ENCODE measurements at places on chromosomes 5 and 9.
A peak's percentile ranks its signal among the peaks of the same experiment; 100 is the strongest.

GRCh38 chr5:55042886-55043285 lies 18.8 kb downstream of the GZMK start:
- no peaks in the 10 kb centered on the region for H3K36me3 ChIP-seq
- H3K27ac ChIP-seq = no peak overlapping the region
- no peak for DNase-seq
- H3K4me3 ChIP-seq = no peak overlapping the region

GRCh38 chr9:136012651-136013050 lies 51.5 kb upstream of the UBAC1 start:
- no peaks in the 10 kb centered on the region for H3K27me3 ChIP-seq
- no peak overlapping the region for H3K4me3 ChIP-seq
- DNase-seq = no peak
- peaks cover 4% of the 10 kb centered on the region for H3K4me1 ChIP-seq
- peak overlapping the region; percentile 77 for H3K27ac ChIP-seq

DNA sequence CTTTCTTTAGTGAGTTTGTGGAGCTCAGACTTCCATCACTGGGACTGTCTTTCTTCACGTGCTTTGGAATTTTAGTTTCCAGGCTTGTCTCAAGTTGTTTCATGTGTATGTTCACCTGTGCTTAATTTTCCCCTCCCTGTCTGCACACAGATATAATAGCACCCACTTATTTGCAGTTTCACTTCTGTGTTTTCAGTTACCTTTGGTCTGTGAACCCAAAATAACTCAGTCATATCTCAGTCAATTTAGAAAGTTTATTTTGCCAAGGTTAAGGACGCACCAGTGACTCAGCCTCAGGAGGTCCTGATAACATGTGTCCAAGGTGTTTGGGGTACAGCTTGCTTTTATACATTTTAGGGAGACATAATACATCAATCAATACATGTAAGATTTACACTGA lies 330.4 kb downstream of the ICE1 start:
- H3K4me3 ChIP-seq = no peak overlapping the region
- no peaks in the 10 kb centered on the region for H3K27me3 ChIP-seq
- no peaks in the 10 kb centered on the region for H3K4me1 ChIP-seq
- H3K27ac ChIP-seq = no peak overlapping the region
- H3K36me3 ChIP-seq = no peaks in the 10 kb centered on the region
- DNase-seq = no peak

DNA sequence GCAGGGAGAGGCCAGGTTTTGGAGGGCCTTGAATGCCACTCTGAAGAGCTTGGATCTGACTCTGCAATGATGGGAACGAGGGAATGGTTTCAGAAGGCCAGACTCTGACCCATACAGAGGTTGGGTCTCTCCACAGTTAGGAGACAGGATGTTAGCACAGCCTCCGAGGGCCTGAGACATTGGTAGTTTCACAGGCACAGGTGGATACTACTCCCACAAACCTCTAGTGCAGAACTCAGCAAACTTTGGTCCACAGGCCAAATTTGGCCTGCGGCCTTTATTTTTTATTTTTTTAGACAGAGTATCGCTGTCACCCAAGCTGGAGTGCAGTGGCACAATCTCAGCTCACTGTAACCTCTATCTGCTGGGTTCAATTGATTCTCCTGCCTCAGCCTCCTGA lies 2.9 kb downstream of the GNPDA1 start:
- DNase-seq = no peak
- H3K27me3 ChIP-seq = no peaks in the 10 kb centered on the region
- H3K4me3 ChIP-seq = no peak overlapping the region

Measured in lung (tissue), 17 donors.